NCI-H187 treated with DMSO at 0.1 percent for 48 hours (cell line): ENCODE measurements at places on chromosomes 3 and 15.

DNA sequence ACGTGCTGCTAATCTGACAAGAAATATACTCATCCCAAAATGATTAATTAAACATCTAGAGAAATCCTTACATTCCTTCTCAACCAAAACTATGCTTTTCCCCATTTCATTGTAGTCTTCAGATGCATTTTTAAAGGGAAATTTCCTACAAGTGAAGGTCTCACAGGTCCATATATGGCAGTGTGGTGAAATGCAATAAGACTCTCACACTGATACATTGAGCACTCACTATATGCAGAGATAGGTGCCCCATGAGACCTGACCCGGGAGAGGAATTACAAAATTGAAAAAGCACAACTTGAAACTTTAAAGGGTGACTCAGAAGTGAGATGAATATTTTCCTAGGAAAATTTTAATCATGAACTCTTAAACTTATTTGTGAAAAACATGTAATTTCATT lies 629.2 kb upstream of the NAALADL2 start:
- no peak for DNase-seq

DNA sequence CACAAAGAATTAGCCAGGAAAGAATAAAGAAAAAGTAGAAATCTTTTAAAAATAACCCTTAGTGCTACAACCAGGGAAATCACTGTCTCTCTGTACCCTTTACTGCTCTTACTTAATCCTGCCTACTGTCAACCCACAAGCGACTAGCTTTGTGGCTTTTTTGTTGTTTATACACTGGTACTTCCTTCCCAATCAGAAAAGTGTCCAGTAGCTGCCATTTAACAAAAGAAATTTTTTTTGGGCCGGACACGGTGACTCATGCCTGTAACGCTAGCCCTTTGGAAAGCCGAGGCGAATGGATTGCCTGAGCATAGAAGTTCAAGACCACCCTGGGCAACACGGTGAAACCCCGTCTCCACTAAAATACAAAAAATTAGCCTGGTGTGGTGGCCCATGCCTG lies 13.8 kb upstream of the FAM219B start:
- no peak for DNase-seq

DNA sequence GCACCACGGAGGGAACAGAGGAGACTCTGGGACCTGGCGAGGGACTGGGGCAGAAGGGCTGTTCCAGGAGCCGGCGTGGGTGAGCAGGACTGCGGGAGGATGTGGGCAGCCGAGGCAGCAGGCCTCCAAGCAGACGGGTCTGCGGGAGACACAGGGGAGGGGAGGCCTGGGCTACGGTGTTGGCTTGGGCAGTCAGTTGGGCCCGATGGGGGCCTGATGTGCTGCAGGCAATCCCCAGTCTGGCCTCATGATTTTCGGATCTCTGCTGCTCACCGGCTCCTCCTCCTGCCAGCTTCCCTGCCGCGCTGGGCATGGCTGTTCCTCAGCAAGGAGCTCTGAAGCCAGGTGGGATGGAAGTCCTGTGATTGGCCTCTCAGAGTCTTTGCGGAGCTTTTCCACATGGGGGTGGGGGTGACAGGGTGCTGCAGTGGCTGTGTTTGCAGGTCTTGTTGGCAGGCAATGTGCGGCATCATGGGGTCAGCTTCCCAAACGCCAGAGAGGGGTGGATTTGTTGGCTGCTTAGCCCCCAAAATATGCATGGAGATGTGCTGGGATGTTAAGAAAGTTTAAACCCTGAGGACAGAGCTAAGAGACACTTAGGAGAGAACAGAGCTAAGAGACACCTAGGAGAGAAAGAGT lies 19.3 kb downstream of the MINAR1 start:
- DNase-seq: no peak

GRCh38 chr3:105228696-105229095 lies 138.0 kb upstream of the ALCAM start:
- DNase-seq: no peak

GRCh38 chr3:120875507-120875906 lies 32.5 kb upstream of the STXBP5L start:
- DNase-seq: no peak

DNA sequence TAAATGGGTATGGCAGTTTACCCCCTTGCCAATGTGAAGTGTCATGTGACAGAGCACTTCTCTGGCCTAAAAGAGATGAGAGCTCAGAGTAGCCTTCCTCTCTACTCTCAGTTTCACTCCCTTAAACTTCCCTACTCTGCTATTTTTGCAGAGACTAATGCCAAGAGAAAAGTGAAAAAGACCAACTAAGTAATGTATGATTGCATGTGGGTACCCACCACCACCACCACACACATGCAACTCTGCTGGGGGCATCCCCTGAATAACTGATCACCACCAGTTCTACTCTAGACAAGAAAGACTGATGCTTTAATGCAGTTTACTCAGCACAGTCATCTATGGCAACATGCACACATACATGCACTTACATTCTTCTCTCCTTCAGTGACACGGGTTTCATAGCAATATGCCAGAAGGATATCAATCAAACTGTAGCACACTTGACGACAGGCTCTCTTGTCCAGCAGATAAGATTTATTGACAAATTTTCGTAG lies 31.3 kb downstream of the SHQ1 start:
- DNase-seq: peak; percentile 19
